ENCODE measurements at places on chromosomes 2 and 18. TPM values are rescaled to one million over a fixed set of nuclear protein-coding genes. Genes with fewer than 3 reads are reported as not detected.

TBR1 gene
- total RNA-seq = not detected

IL36G gene
- total RNA-seq = 0.80 TPM

ATP5F1A gene
- 878 TPM for total RNA-seq

APCDD1 gene
- total RNA-seq = 0.23 TPM

VIT gene
- not detected for total RNA-seq

EGR4 gene
- total RNA-seq = not detected

GAREM1 gene
- 1.5 TPM for total RNA-seq

TUBB8B gene
- not detected for total RNA-seq

INHBB gene
- 1.0 TPM for total RNA-seq

MARS2 gene
- 7.7 TPM for total RNA-seq

MC2R gene
- not detected for total RNA-seq

IL36B gene
- not detected for total RNA-seq

IL1RN gene
- not detected for total RNA-seq

REG3G gene
- total RNA-seq = not detected

SPDYA gene
- total RNA-seq = 0.86 TPM

DNA sequence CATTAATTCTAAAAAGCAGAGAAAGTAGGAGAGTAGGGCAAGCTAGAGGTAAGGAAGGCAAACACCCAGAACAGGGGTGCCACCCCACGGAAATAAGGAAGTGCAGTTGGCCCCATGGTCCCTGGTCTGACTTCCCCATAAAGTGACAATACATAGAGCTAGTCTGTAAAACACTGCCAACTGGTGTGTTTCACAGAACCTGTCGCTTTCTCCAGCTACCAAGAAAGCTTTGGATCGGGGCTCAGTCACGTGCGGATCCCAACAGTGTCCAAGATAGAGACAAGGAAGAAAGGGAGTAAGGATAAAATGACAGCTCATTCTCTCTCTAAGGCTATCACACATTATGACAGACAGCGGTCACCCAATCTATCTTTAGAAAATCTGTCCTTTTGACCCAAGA, 36.4 kb downstream of the TBC1D8 start:
- DNase-seq = no peak

DNA sequence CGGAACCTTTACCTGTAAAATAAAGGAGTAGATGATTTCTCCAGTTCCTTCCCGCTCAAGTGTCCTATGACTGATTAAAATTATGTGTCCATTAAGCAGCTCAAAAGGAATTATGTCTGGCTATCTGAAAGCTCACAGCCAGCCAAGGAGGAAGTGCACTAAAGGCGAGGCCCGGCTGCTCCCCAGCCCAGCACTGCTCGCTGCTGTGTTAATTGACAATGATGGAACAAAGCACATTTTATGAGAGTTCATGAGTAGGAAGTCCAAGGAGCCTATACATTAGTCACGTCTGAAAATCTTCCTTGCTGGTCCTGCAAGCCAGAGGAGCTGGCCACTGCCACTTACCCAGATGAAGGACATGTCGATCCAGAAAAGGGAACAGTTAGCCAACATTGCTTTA, 14.3 kb downstream of the TTC32 start:
- DNase-seq = no peak

DNA sequence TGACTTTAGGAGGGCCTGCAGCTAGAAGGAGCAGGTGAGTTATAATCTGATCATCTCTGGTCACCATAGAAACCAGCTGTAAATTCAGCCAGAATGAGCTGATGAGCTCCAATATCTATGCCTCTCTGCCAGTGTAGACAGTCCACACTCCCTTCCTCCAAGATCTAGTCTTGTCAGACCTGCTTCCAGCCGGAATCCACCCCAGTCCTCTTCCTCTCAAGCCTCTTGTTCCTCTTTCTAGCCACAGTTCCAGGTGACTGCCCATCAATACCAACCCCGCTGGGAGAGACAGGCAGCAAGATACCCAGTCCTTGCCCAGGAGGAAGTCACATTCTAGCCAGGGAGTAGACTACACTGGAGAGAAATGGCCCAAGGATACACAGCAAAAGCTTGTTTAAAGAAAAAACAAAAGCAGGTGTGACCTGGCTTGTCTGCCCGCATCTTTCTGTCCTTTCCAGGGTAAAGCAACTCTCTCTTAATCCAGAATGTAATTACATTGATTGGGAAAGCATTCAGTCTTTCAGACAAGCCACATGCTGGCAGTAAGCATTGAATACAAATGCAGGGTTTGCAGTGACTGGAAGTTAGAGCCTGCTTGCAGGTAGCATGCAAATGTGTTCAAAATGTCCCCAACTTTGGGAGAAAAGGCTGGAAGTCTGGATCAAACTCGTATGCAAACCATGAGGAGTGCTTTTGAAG, 9.0 kb upstream of the SLC35F6 start:
- DNase-seq = no peak

- no peak for DNase-seq
These were observed 47.7 kb downstream of the HIBCH start for GRCh38 chr2:190271783-190272456.

- no peak for DNase-seq
These were observed 35.8 kb downstream of the HS1BP3 start for GRCh38 chr2:20615068-20615465.

DNA sequence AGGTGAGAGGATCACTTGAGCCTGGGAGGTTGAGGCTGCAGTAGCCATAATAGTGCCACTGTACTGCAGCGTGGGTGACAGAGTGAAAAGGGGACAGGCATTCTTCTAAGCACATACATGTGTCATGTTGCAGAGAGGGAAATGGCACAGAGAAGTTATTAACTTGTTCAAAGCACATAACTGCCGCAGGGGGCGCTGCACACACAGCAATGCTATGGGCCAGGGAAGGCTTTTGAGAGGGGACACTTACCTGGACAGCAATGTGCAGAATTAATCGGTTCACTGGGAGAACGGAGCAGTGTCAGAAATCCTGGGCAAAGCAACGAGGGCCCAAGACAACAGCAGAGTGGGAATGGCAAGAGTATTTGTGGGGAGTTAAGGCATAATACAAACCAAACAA, 2.4 kb downstream of the SCYGR8 start:
- peak; percentile 50 for DNase-seq

- no peak for DNase-seq
These were observed 151.6 kb downstream of the FSHR start for GRCh38 chr2:49002750-49003149.

DNA sequence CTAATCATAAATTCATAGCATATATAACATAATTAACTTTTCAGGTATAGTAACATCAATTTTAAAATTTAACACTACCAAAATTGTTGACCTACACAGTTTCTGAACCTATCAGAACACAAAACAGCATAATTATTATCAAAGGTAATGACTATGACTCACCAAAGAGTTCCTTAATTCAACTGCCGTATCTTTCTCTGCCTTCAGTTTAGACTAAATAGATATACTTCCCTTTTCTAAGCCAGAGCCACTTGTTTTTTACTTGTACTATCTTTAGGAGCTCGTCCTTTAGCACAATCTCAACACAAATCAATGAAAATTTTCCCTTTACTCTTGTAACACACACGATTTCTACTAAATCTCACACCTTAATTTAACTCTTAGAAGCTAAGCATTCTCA, 54.4 kb downstream of the CCDC88A start:
- no peak for DNase-seq

DNA sequence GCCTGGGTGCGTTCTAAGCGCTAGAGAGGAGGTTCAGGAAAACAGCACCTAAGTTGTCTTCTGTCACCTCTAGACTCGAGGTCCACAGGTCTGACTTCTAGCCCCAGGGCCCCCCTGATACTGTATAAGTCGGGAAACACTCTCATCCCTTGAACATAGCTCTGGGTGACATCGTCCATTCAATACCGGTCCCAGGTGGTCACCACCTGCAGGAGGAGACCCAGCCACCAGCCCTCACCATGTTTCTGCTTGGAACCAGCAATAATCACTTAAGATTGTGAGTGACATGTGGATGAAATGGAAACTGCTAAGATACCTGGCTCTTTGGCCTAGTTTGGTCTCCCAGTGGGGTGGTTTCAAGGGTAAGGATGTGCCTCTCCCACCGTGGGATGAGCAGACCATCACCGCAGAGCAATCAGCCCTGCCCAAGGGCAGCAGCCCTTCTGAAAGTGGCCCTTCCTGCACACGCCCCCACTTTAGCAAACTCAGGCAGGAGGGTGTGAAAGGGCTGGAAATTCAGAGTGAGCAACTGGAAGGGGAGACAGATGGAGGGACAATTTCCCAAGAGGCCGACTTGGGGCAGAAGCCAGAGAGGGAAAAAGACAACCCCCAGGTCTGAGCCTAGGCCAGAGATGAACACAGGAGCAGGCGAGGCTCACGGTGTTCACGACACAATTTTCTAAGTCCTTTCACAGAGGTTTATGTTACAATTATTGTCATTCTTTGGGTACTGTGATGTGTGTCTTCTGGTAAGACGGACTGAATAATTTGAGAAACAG, 95.2 kb downstream of the ZNF516 start:
- DNase-seq = no peak

DNA sequence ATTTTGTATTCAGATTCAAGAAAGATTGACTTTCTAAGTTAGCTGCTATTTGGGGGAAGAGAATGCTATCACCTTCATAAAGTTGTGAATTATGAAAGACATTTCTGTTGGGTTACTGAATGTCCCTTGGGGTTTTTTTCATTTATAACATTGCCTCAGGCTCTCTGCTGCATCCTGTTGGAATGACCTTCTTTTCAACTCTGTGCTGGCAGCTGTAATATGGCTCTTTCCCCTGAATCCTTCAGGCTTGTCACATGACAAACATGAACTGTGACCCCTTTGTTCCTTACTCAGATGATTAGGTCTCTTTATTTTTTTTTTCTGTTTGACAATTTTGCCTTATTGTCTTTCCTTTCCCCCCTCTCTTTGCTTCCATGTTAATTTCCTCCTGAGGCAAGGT, 159.8 kb downstream of the TAF4B start:
- DNase-seq = peak; percentile 62

GRCh38 chr2:112137516-112138158, 548 bp upstream of the FBLN7 start:
- DNase-seq = peak; percentile 16

GRCh38 chr2:84716564-84716963, 164.3 kb downstream of the TRABD2A start:
- no peak for DNase-seq

- no peak for DNase-seq
These were observed 11.8 kb downstream of the ERFE start for GRCh38 chr2:238170386-238171071.

GRCh38 chr18:62531078-62531477, 8.3 kb downstream of the ZCCHC2 start:
- DNase-seq = no peak

- DNase-seq = no peak
These were observed 2158.6 kb upstream of the PIK3C3 start for GRCh38 chr18:39796393-39796792.

DNA sequence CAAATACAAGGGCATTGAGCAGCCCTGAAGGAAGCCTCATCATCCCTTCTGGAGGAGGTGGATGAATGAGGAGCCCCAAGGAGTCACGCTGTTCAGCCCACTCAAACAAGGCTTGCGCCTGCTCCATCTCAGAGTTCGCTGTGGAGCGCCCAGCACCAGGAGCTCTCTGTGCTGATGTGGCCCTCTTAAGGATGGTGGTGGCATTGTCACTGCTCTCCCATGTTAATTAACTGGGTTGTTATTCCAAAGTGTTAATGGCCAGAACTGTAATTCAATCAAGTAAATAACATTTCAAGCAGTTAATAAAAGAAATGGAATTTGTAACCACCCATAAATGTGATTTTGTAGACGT, 726.0 kb upstream of the RAB6C start:
- no peak for DNase-seq

GRCh38 chr2:120750488-120751210, 15.0 kb downstream of the GLI2 start:
- DNase-seq = peak; percentile 51

- DNase-seq = no peak
These were observed 321.6 kb upstream of the LYPD1 start for GRCh38 chr2:132991471-132992045.

- peak; percentile 77 for DNase-seq
These were observed 109.6 kb downstream of the SH3RF3 start for GRCh38 chr2:109238580-109238979.

DNA sequence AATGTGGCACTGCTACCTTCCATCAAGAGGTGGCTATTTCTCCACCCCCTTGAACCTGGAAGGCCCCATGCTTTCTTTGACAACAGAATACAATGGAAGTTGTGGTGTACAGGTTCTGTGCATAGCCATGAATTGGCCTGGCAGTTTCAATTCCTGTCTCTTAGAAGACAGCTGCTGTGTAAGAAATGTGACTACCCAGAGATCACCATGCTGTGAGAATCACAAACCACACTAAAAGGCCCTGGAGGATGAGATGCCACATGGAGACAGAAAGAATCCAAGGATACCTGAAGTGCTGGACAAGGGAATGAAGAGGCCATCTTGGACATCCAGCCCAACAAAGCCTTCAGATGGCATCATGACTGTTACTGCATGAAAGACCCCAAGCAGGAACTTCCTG, 47.7 kb upstream of the EHBP1 start:
- DNase-seq = no peak

DNA sequence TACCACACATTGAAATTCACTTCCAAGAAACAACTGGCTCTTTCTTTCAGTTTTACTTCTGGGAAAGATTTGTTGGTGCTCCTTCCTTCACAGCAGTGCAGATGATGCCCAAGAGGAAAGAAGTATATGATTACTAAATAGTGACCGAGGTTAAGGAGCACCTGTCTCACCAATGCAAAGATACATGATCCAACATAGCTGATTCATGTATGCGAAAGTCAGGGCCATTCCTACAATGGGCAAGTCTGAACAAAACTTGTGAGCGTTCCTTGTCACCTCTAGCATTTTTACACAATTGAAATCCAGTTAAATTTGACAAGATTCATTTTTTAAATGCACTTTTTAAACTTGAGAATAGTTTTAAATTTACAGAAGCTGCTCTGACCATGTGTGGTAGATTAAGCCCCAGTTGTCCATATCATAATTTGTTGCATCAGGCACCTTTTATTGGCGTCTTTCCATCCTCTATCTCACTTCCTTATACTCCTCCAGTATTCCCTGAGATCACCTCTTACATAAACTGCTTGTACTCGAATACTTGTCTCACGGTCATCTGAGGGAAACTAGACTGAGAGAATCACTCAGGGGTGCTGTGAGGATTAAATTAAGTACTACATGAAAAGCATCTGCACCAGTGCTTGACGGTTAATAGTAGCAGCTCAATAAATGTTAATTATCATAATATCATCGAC, 438.8 kb upstream of the CDH20 start:
- no peak for DNase-seq

DNA sequence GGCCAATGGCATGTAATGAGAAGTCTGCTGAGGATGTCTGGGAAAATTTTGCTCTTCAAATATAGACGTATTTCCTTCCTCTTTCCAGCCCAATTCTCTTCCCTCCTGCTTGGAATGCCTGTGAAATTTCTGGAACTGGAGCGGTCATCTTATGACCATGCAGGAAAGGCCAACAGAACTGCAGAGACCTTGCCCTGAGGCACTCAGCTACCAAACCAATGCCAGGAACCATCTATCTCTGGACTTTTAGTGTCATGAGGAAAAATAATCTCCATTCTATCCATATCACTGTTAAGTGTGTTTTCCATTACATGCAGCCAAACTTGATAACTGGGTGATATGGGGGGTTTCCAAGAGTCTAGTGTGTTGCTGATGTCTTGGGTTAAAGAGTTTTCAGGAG, 363.7 kb downstream of the SLC4A3 start:
- no peak for DNase-seq

GRCh38 chr2:232444409-232445148, 11.4 kb upstream of the ALPI start:
- DNase-seq = peak; percentile 83

Measured in Daoy (cell line).